ENCODE measurements at places on chromosomes 2 and 18.

- H3K4me1 ChIP-seq, result no peaks in the 10 kb centered on the region
- DNase-seq, result no peak
- no peak overlapping the region for H3K4me3 ChIP-seq
- no peaks in the 10 kb centered on the region for H3K36me3 ChIP-seq
Observed at GRCh38 chr2:224400886-224401632, 848 bp downstream of the FAM124B start.

DNA sequence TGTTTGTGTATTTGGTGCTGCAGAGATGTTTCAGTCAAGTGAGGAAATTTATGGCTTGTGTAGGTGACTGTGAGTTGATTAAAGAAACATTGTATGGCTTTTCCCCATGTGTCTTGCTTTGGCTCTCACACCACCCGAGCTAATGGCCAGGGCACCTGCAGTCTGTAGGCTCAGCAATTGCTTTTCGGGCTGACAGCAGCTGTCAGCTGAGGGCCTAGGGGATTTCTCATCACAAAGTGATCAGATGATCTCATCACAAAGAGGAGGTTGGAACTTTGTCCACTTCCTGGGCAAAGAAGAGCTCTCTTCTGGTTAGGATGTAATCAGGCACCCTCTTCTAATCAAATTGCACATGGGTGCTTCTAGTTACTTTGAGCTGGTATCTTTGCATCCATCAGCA lies 632.2 kb downstream of the SLC4A3 start:
- no peak for DNase-seq
- no peaks in the 10 kb centered on the region for H3K36me3 ChIP-seq

- H3K4me3 ChIP-seq, result no peak overlapping the region
- H3K27me3 ChIP-seq, result peaks cover 16% of the 10 kb centered on the region
- peaks cover 47% of the 10 kb centered on the region for H3K4me1 ChIP-seq
- DNase-seq, result no peak
Observed at GRCh38 chr2:105175231-105175630, 66.3 kb upstream of the GPR45 start.

- no peak overlapping the region for H3K4me3 ChIP-seq
- H3K27me3 ChIP-seq, result no peaks in the 10 kb centered on the region
- peaks cover 37% of the 10 kb centered on the region for H3K4me1 ChIP-seq
- H3K27ac ChIP-seq, result no peak overlapping the region
Observed at GRCh38 chr2:133418021-133418420, 150.2 kb downstream of the NCKAP5 start.

GRCh38 chr2:221848286-221848685 lies 276.2 kb upstream of the EPHA4 start:
- H3K27me3 ChIP-seq, result no peaks in the 10 kb centered on the region
- no peak overlapping the region for H3K4me3 ChIP-seq
- peaks cover 24% of the 10 kb centered on the region for H3K4me1 ChIP-seq

DNA sequence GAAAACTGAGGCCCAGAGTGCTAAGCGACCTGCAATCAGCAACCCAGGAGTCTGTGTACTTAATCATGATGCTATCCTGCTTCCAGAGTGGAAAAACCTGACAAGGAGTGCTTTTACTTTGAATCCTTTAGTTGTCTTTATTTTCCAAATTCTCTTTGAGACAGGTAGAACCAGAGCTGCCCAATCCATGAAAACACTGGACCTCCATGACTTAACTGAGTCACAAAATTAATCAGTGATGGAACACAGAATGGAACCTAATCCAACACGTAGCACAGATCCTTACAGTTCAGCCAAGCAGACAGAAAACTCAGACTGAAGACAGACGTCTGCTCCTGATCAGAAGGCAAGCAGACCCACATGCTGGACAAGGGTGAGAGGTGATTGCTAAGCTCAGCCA lies 175.6 kb downstream of the BCL11A start:
- peaks cover 20% of the 10 kb centered on the region for H3K4me1 ChIP-seq
- H3K36me3 ChIP-seq, result no peaks in the 10 kb centered on the region
- no peak overlapping the region for H3K4me3 ChIP-seq
- peaks cover 18% of the 10 kb centered on the region for H3K27me3 ChIP-seq
- no peak for DNase-seq

- DNase-seq, result no peak
- H3K27me3 ChIP-seq, result peaks cover 98% of the 10 kb centered on the region
- H3K4me1 ChIP-seq, result no peaks in the 10 kb centered on the region
- H3K27ac ChIP-seq, result no peak overlapping the region
- H3K36me3 ChIP-seq, result no peaks in the 10 kb centered on the region
Observed at GRCh38 chr2:41914936-41915335, 132.9 kb upstream of the PKDCC start.

GRCh38 chr2:199339891-199340605 lies 117.7 kb downstream of the SATB2 start:
- no peak overlapping the region for H3K4me3 ChIP-seq
- H3K27me3 ChIP-seq, result no peaks in the 10 kb centered on the region
- H3K4me1 ChIP-seq, result peaks cover 5% of the 10 kb centered on the region
- DNase-seq, result no peak
- peaks cover 6% of the 10 kb centered on the region for H3K36me3 ChIP-seq
- H3K27ac ChIP-seq, result no peak overlapping the region

DNA sequence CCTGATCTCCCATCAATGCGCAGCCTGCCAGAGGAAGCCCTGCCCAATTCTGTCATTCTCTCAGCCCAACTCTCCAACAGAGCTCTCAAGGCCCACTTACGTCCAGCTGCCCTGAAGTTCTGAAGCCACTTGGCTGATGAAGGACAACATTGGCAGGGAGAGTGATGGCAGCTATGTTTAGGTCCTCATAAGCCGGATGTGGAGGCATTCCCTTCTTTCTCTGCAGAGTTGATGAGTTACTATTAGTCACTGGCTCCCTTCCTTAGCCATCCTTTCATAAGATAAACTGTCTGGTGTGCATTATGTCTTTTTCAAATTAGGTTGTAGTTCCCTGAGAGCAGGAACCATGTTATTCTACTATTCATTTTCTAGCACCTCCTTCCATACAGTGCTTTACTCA lies 22.5 kb upstream of the TACR1 start:
- no peak overlapping the region for H3K27ac ChIP-seq
- peaks cover 6% of the 10 kb centered on the region for H3K4me1 ChIP-seq
- no peaks in the 10 kb centered on the region for H3K36me3 ChIP-seq
- H3K4me3 ChIP-seq, result no peak overlapping the region
- H3K27me3 ChIP-seq, result peaks cover 19% of the 10 kb centered on the region
- no peak for DNase-seq

GRCh38 chr2:221649051-221649775 lies 77.1 kb upstream of the EPHA4 start:
- no peaks in the 10 kb centered on the region for H3K36me3 ChIP-seq
- DNase-seq, result no peak
- peak overlapping the region; percentile 19 for H3K27ac ChIP-seq
- no peaks in the 10 kb centered on the region for H3K27me3 ChIP-seq
- H3K4me3 ChIP-seq, result no peak overlapping the region

GRCh38 chr2:232329716-232330067 lies 48.9 kb upstream of the ALPP start:
- H3K36me3 ChIP-seq, result no peaks in the 10 kb centered on the region
- H3K27ac ChIP-seq, result no peak overlapping the region
- H3K4me1 ChIP-seq, result peaks cover 4% of the 10 kb centered on the region

- peaks cover 3% of the 10 kb centered on the region for H3K27me3 ChIP-seq
- no peak overlapping the region for H3K27ac ChIP-seq
- no peaks in the 10 kb centered on the region for H3K36me3 ChIP-seq
Observed at GRCh38 chr2:168685600-168686451, 116.6 kb upstream of the NOSTRIN start.

DNA sequence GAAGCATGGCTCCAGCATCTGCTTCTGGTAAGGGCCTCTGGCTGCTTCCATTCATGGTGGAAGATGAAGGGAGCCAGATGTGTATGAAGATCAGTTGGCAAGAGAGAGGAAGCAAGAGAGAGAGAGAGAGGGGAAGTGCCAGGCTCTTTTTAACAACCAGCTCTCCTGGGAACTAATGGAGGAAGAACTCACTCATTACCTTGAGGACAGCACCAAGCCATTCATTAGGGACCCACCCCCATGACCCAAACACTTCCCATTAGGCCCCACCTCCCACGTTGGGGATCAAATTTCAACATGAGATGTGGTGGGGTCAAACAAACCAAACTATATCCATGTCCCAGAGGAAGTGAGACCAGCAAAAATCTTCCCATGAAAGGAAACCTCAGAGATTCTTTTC lies 124.8 kb upstream of the SIX2 start:
- peaks cover 64% of the 10 kb centered on the region for H3K4me1 ChIP-seq
- peak overlapping the region; percentile 94 for H3K27ac ChIP-seq
- no peaks in the 10 kb centered on the region for H3K36me3 ChIP-seq
- no peaks in the 10 kb centered on the region for H3K27me3 ChIP-seq
- no peak for DNase-seq

- H3K4me1 ChIP-seq, result no peaks in the 10 kb centered on the region
- no peak overlapping the region for H3K4me3 ChIP-seq
- H3K36me3 ChIP-seq, result peaks cover 4% of the 10 kb centered on the region
Observed at GRCh38 chr2:185757356-185757755, 18.8 kb downstream of the FSIP2 start.

DNA sequence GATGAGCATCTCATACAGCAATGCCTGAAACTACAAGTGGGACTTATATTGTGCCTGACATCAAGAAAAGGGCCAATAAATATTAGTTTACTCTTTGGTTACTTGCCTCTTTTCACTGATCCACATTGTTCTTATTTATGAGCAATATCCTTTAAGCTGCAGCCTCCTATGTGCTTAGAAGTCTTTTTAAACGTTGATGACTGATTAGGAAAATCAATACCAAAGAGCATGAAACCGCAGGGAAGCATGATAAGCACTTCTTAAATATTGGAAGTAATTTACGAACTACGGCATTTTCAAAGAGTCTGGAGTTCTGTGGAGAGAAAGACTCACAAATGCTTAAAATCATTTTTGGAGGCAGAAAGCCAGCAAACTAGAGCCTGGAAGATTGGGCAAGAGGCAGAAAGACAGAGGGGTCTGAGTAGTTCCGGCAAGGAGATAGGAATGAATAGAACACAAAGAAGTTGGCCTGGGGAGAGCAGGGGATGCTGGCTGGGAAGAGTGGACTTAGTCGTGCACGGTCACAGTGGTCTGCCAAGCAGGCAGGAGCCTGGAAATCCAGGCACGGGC lies 122.6 kb upstream of the NOSTRIN start:
- H3K36me3 ChIP-seq, result peaks cover 11% of the 10 kb centered on the region
- peak overlapping the region; percentile 59 for H3K27ac ChIP-seq
- no peaks in the 10 kb centered on the region for H3K27me3 ChIP-seq
- no peak overlapping the region for H3K4me3 ChIP-seq
- peaks cover 19% of the 10 kb centered on the region for H3K4me1 ChIP-seq
- no peak for DNase-seq

DNA sequence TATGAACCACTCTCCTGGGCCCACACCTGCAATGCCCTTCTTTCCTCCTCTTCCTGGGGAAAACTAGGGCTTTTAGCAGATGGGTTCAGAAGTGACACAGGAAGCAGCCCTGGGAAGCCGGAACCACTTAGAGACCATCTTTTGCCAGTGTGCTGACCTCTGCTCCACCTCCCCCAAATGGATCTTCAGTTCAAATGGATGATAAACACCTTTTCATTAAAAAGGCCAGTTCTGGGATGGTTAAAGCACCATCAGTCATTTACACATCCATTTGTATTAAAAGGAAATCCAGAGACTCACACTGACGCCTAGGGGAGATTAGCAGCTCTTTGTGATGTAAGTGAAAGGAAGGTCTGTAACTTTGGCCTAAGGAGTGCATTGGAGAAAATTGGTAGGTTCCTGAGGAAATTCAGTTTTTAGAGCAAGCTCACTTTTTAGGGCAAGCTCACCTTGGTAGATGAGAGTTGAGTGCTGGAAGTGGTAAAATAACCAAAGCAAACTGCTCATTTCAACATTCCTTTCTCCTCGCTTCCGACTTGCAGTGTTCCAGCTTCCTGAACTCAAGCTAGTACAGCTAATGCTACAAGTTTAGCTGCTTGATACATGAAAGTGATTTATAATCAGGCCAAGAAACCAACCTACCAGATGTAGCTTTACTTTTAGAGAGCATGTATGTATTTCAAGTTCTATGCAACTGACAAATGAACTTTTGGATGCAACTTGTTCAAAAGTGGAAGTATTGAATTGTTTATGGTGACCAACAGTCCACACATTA lies 47.7 kb downstream of the ACTR2 start:
- peaks cover 13% of the 10 kb centered on the region for H3K36me3 ChIP-seq
- DNase-seq, result no peak
- peak overlapping the region; percentile 59 for H3K27ac ChIP-seq
- H3K4me1 ChIP-seq, result peaks cover 42% of the 10 kb centered on the region

GRCh38 chr2:199315299-199316179 lies 142.2 kb downstream of the SATB2 start:
- H3K36me3 ChIP-seq, result peaks cover 20% of the 10 kb centered on the region
- no peak overlapping the region for H3K4me3 ChIP-seq

GRCh38 chr2:10278763-10279471 lies 23.8 kb upstream of the HPCAL1 start:
- H3K27ac ChIP-seq, result peak overlapping the region; percentile 79
- H3K4me3 ChIP-seq, result peak overlapping the region; percentile 55

DNA sequence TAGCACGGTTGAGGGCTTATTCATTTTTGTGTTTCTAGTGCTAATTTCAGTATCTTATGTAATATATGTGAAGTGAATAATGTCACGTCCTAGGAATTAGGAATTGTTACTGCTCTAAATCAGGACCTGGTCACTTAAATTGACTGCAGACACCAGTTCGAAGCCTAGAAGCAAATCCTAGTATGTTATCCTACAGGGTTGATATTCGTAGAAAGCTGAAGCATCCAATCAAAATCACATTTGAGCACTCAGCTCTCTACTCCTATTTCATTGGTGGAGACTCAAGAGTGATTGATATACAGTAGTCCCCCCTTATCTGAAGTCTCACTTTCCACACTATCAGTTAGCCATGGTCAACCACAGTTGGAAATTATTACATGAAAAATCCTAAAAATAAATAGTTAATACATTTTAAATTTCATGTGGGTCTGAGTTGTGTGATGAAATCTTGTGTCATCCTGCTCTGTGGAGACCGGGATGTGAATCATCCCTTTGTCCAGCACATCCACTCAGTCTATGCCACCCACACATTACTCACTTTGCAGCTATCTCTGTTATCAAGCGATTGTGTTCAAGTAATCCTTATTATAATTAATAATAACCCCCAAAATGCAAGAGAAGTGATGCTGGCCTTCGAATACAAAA lies 35.2 kb upstream of the SCN9A start:
- no peak overlapping the region for H3K4me3 ChIP-seq
- no peaks in the 10 kb centered on the region for H3K4me1 ChIP-seq
- no peaks in the 10 kb centered on the region for H3K27me3 ChIP-seq
- no peaks in the 10 kb centered on the region for H3K36me3 ChIP-seq

DNA sequence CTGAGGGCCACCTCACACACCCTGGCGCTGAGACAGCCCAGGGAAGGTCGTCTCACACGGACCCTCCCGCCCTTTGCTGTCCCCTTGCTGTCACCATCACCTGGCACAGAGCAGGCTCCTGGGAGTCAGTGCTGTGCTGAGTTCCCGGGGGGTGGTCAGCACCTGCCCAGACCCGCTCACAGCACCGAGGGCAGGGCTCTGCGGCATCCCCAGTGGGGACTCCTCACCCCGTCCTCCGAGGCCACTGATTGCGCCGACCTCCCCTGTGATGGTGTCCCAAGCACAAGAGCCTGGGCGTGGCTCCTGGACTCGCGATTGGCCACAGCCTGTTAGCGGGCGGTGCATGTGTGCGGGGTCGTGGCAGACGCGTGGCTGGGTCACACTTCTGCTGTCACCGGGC lies 65.9 kb downstream of the NFATC1 start:
- no peaks in the 10 kb centered on the region for H3K27me3 ChIP-seq
- no peak for DNase-seq
- H3K36me3 ChIP-seq, result peaks cover 5% of the 10 kb centered on the region
- H3K4me1 ChIP-seq, result peaks cover 35% of the 10 kb centered on the region
- no peak overlapping the region for H3K4me3 ChIP-seq
- no peak overlapping the region for H3K27ac ChIP-seq

- H3K27ac ChIP-seq, result no peak overlapping the region
- H3K36me3 ChIP-seq, result peaks cover 57% of the 10 kb centered on the region
- DNase-seq, result no peak
- H3K4me1 ChIP-seq, result peaks cover 13% of the 10 kb centered on the region
- H3K27me3 ChIP-seq, result no peaks in the 10 kb centered on the region
- H3K4me3 ChIP-seq, result no peak overlapping the region
Observed at GRCh38 chr2:105057005-105057404, 19.1 kb downstream of the MRPS9 start.

Measured in nephron progenitor cell (in vitro differentiated cells).